ENCODE measurements at places on chromosomes 16 and 17.
A peak's percentile ranks its signal among the peaks of the same experiment; 100 is the strongest.

DNA sequence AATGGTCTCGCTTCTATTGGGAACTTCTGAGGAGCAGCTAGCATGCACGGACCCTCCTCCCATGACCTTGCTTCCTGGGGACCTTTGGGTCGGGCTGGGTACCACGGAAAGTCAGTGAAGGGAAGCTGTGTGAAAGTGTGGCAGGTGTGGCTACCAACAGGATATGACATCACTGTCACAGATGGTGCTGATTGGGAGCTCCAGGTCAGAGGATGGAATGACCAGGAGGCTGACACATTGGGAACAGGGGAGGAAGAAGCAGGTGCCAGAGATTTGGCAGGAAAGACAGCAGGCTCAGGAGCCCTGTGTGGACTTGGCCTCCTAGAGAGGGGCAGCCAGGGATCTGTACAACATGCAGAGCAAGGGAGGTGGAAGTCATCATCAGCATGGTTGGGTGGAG, 34.0 kb downstream of the CPNE2 start:
- DNase-seq = no peak

DNA sequence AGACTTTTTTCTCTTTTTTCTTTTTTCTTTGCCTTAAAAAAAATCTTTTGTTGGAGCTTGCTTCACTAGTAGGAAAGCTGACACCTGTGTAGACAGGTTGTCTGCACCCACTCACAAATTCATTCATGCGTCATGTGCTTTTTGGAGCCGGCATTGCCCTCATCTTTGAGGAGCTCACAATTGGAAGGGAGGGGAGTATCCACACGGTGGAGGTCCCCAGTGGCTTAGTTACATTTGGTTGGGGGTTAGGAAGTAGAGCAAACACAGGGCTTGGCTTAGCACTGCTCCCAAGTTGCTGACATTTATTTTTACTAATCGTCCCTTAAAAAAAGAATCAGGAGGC, 18.7 kb upstream of the MEIOB start:
- DNase-seq = no peak

DNA sequence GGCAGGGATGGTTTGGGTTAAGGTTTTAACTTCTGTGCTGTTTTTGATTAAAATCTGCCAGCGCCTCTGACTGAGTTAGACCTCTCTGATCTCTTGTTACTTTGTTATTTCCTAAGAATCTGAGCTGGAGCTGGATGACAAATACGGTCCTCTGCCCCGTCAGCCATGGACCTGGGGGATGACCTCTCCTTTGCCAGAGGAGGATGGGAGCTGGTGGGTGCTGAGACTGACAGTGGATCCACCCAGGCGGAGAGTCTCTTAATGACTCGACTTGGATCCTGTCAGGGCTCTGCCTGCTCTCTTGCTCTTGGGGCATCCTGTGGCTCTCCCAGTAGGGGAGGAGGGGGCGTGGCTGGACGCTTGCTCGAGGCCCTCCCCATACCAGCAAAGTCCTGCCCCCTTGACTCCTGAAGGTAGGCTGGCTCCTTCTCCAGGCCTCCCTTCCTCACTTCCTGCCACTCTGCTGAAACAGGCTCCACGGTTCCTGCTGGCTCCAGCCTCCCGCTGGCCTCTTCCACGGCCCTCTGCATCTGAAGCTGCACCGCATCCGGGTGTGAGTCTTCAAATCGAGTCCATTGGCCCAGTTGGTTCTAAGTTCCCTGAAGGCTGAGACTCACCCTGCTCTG, 24.8 kb upstream of the MAP3K14 start:
- DNase-seq = no peak

- peak; percentile 19 for DNase-seq
These were observed 77.0 kb downstream of the MYH13 start for GRCh38 chr17:10295728-10296343.

GRCh38 chr17:43949781-43950180, 4.0 kb downstream of the PYY start:
- no peak for DNase-seq

- no peak for DNase-seq
These were observed 25.9 kb downstream of the CYB561 start for GRCh38 chr17:63419949-63420867.

DNA sequence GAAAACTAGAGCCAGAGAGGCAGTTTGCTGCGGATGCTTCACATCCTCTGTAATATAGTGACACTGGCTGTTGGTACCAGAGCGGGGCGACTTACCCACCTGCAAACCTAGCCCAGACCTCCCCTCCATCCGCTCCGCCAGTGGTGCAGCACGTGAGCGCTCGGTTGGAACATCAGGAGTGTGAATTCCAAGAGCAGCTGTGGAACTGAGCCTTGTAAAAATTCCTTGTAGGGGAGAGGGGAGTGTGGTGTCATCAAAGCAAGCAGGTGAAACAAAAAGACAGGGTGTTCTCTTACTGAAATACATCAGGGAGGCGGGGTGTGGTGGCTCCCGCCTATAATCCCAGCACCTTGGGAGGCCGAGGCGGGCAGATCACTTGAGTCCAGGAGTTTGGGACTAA, 51.3 kb downstream of the CCDC42 start:
- no peak for DNase-seq

All from frontal cortex (tissue), 4 donors.